ENCODE measurements at places on chromosomes 11 and 22.

DNA sequence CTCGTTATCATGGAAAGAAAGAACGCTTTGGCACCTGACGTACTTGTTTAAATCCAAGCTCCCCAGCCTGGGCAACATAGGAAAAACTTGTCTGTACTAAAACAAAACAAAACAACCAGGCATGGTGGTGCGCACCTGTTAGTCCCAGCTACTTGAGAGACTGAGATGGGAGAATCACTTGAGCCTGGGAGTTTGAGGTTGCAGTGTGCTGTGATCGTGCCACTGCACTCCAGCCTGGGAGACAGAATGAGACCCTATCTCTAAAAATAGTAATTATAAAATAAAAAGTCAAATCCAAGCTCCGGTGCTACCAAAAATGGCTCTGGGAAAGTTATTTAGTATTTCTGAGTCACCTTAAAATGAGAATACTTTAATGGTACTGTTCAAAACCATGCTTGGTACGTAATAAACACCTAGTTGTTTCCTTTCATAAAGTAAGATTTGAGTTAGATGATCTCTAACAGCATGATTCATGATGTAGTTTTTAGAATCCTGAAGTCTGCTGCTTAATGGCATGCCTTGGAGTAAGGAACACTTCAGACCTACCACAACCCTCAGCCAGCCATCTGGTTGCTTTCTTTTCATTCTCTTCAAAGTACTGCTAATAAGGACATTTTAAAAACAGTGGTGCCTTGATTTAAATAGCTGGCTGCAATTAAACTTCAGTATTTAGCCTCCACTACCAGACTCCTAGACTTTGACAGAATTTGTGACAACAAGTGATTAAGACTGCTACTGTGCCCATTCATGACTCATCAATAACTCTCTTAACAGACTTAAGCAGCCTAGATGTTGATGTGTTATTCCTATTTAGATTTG, 8.4 kb downstream of the PPME1 start:
- DNase-seq, result peak; percentile 27

- DNase-seq, result no peak
Observed at GRCh38 chr22:47572443-47572842, 810.0 kb downstream of the TBC1D22A start.

- no peak for DNase-seq
Observed at GRCh38 chr22:18974477-18975180, 38.5 kb upstream of the PRODH start.

DNA sequence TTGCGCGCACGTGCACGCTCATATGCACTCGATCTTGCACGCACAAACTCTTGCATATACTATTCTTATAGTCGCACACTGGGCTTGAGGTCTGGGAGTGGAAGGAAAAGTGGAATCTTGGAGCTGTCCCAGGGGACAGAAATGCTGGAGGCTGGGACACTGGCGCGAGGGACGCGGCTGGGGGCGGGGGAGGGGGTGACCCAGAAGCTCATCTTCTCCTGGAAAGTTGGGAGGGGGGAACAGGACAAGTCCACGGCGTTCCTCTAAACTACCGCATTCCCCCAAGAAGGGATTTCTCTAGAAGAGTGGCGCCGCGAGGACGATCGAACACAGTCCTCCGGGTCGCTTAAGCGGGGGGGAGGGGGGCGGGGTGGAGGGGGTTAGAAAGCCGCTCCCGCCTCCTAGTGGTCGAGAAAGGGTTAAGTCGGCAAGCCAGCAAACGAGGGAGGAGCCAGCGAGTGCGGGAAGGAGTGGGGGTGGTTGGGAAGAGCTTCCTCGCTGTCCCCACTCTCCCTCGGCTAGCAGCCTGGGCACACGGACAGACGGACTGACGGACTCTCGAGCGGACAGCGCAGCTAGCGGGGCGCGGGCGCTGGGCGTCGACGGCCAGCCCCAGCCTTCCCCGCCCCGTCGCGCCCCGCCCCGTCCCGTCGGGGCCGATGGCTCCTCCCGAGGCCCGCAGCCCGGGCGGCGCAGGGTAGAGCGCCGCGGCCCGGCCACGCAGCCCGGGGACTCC, at the start of gene RTN4RL2:
TSS of gene RTN4RL2 (plus strand) at position 507 of the 736 bp plus-strand sequence. CDS start 338 bp downstream, outside the sequence.
- DNase-seq, result peak; percentile 61

GRCh38 chr11:58600510-58600909, 21.6 kb downstream of the ZFP91 start:
- no peak for DNase-seq

- DNase-seq, result no peak
Observed at GRCh38 chr11:34364102-34364501, 6.3 kb upstream of the ABTB2 start.

- no peak for DNase-seq
Observed at GRCh38 chr11:17992916-17993315, 19.9 kb downstream of the SERGEF start.

DNA sequence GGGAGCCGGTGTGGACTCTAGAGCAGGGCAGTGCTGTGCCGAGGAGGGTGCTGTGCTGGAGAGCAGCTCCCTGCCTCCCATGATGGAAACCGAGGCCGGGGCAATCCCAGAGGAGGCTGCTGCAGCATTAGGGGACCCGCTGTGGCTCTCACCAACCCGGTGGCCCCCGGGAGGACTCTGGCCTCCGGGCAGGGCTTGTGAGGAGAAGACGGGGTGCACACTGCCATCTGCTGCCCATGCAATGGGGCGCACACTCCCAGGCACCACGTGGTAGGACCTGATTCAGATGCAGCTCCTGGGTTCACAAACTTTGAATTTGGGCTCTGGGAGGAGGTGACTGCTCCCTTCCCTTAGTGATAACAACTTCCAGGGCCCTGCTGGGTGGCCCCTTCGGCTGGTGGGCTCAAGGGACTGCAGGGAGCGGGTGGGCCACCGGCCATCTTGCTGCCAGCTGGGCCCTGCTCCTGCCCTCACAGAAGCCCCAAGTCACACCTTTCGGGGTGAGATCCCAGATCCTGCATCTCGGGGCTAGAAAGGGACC, 93.8 kb upstream of the FGF3 start:
- peak; percentile 44 for DNase-seq

- DNase-seq, result peak; percentile 11
Observed at GRCh38 chr11:6354651-6355485, 34.6 kb upstream of the CAVIN3 start.

GRCh38 chr22:30947173-30947815, 21.3 kb downstream of the MORC2 start:
- DNase-seq, result no peak

DNA sequence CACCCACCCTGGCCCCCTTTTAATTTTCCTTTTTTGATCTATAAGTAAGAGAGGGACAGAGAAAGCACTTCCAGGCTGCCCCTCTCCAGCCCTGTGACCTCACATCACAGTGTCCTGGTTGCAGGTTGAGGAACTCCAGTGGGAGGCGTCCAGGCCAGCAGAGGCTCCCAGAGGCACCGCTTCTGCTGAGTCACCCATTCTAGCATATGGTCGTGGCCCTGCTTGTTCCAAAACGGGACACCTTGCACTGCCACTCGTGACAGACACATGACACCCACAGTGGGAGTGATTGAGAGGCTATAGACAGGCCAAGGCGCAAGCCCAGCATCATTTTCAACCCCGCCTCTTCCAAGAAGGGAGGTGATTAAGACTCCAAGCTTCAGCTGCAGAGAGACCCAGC, 16.0 kb upstream of the TMPRSS4 start:
- no peak for DNase-seq

- DNase-seq, result no peak
Observed at GRCh38 chr22:49566693-49567092, 261.0 kb downstream of the BRD1 start.

DNA sequence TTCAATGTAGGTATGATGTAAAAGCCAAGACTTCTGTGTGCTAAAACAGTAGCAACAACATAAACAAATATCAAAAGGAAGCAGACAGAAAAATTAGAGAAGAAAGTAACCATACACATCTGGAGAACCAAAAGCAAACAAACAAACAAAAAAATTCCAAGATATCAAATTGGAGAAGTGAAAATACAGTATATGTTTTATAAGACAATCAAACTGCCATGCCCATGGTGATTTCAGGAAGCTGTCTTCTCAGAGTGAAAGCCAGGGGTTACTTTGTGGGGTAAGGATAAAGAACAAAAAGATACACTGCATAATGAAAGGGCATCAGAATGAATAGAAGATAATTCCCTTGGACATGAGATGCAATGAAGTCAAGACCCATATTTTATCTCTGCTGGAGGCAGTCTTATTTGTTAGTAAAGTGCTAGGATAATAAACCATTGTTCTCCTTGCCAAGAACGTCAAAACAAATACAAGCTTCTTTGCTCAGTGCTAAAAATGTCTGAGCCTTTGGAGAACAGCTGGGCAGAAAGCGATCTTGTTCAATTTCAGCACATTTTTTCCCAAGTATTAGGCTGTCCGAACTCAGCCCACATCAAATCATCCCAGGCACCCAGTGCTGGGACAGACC, 38.1 kb upstream of the LDLRAD3 start:
- DNase-seq, result no peak

DNA sequence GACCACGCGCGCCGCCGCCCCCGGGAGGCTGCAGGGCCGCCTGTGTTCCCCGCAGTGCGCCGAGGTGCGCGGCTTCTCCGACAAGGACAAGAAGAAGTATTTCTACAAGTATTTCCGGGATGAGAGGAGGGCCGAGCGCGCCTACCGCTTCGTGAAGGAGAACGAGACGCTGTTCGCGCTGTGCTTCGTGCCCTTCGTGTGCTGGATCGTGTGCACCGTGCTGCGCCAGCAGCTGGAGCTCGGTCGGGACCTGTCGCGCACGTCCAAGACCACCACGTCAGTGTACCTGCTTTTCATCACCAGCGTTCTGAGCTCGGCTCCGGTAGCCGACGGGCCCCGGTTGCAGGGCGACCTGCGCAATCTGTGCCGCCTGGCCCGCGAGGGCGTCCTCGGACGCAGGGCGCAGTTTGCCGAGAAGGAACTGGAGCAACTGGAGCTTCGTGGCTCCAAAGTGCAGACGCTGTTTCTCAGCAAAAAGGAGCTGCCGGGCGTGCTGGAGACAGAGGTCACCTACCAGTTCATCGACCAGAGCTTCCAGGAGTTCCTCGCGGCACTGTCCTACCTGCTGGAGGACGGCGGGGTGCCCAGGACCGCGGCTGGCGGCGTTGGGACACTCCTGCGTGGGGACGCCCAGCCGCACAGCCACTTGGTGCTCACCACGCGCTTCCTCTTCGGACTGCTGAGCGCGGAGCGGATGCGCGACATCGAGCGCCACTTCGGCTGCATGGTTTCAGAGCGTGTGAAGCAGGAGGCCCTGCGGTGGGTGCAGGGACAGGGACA, 2.7 kb downstream of the NLRP6 start:
- DNase-seq, result no peak

DNA sequence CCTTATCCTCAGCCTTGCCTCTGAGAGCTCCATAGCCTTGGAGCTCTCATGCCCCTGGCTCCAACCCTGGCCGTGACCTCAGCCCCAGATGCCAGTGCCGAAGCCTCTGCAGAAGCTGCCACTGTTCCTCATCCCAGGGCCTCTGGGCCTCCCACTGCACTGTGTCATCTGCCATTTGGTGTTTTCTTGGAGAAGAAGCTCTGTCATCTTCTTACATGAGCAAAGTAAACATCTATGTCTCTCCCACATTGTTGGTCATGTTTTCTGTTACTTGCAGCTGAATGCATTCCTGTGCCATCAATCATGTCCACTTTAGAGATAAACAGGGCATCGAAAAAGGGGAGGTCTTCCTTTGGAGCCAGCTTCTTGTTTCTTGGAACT, 45.0 kb upstream of the FTH1 start:
- DNase-seq, result peak; percentile 6

DNA sequence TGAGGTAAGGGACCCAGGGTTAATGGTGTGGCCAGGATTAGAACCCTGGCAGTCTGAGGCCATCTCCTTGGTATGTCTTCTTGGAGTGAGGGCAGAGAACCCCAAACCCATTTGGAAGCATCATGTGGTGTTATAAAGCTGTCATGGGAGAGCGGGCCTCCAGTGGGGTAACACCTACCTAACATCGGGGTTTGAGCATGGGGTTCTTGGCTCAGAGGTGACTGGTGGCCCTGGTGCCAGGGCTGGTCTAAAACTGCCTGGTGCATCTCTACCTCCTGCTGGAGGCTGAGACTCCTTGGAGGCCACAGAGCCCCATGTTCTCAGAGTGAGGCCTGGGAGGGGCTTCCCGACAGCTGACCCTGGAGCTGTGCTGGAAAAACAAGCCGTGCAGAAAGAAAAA, 4.5 kb downstream of the PRDM11 start:
- DNase-seq, result no peak

DNA sequence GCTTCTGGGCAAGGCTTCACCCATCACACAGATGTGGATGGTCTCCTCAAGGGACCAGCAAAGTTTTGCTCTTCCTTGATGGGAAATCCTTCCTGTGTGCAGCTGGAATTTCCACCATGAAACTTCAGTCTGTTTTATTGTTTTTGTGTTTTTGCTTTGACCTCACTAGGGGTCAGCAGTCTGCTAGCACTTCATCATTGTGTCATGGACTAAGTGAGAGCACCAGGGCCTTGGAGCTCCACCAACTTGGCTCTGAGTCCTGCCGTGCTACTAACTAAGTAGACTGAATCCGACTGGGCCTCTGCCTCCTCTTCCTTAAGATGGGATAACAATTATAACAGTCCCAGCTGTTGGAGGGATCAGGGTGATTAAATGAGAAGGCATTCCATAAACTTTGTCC, 305.8 kb upstream of the NCAM1 start:
- peak; percentile 82 for DNase-seq

GRCh38 chr11:121575963-121576290, 123.2 kb upstream of the SORL1-AS1 start:
- DNase-seq, result no peak

GRCh38 chr11:102473543-102473942, 21.0 kb upstream of the TMEM123 start:
- no peak for DNase-seq

GRCh38 chr22:33952776-33953175, 32.5 kb upstream of the LARGE1 start:
- no peak for DNase-seq

GRCh38 chr11:3807909-3808860, at the start of gene PGAP2:
Gene PGAP2, plus strand, starts transcription at chr11:3808560. Its CDS starts 2,700 bp downstream, at chr11:3811260.
- peak; percentile 64 for DNase-seq

DNA sequence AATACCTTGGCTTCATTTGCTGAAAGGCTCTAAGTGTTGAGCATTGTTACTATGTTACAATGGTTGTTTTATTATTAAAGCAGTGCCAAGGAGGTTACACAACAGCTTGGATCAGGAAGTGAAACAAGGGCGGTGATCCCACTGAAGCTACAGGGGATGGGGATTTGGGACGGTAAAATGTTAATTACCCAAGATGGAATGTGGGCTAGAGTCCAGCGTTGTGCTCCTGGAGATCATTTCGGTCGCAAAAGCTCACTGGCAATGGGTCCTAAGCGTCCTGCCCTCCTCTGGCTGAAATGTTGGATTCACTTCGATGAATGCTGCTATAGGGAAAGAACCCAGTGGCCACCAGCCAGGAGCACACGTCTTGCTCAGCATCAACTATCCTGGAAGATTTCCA, 48.3 kb downstream of the FAM83F start:
- DNase-seq, result no peak

- no peak for DNase-seq
Observed at GRCh38 chr11:92180226-92180625, 44.4 kb upstream of the FAT3 start.
